ENCODE measurements at places on chromosomes 7 and 10. TPM values are rescaled to one million over a fixed set of nuclear protein-coding genes. Genes with fewer than 3 reads are reported as not detected.

DNA sequence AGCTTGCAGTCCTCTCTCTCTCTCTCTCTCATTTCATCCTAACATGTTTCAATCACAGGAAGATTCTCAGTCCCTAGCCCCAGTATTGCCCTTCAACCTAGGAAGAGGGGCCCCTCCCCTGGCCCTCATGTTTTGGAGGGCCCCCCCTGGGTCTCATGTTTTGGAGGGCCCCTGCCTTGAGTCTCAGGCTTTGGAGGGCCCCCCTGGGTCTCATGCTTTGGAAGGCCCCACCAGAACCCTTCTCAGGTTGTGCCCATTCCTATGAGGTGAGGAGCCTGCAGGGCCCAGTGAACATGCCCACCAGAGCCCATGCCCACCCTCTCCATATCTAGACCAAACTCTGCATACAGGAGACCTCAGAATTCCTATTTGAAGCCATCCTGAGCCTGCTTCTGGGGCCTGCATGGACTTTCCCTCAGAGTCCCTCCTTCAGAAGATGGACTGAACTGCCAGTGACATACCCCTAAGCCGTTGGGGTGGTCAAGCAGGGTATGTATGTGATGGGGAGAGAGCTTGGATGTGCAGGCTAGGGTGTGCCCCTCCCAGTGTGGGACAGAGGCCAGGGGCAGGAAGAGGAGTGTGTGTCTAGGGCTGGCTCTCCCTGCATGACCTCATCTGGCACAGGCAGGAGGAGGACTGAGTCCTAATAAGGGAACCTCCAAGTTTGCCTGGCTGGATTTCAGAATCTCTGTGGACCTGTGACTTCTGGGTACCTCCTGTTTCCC lies 8.1 kb upstream of the VDAC2 start:
- no peak overlapping the region for H3K27ac ChIP-seq
- H3K4me3 ChIP-seq, result no peak overlapping the region
- peaks cover 29% of the 10 kb centered on the region for H3K4me1 ChIP-seq

The TRIM50 gene
- total RNA-seq, result 21.1 TPM

DNA sequence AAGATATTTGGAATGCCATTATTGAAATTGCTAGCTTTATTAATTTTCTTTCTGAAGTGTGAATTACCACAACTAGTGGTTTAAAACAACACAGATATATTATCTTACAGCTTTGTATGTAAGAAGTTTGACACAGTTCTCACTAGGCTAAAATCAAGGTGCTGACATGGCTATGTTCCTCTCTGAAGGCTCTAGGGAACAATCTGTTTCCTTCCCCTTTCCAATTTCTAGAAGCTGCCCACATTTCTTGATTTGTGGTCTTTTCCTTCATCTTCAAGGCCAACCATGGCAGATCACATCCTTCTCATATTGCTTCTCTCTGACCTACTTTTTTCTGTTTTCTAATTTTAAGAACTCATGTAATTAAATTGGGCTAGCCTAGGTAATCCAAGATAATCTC lies 43.3 kb upstream of the SLC26A3 start:
- DNase-seq, result no peak
- peaks cover 17% of the 10 kb centered on the region for H3K27me3 ChIP-seq
- H3K4me1 ChIP-seq, result 0 out of 2 replicates have a peak, but pooled peaks cover 5% of the 10 kb centered on the region
- H3K27ac ChIP-seq, result no peak overlapping the region
- no peaks in the 10 kb centered on the region for H3K36me3 ChIP-seq

The TBXAS1 gene
- 4.0 TPM for total RNA-seq

DNA sequence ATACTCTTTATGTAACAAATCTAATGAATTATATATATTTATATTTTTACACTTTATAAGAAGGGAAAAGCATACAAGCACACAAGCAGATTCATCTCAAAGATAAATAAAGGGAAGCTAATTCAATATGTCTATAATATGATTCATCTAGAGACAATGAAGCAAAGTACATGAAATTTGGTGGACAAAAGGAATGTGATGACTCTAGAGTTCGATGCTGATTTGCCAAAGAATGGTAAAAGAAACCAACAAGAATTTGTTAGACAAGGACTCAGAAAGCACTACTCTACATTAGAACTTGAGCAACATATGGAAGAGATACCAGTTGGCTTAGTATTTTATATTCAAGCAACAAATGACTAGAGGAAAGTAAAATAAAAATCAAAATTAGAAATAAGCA lies 536.5 kb upstream of the TEX47 start:
- H3K27me3 ChIP-seq, result no peaks in the 10 kb centered on the region
- H3K27ac ChIP-seq, result no peak overlapping the region
- H3K36me3 ChIP-seq, result no peaks in the 10 kb centered on the region
- DNase-seq, result no peak
- no peak overlapping the region for H3K4me3 ChIP-seq

- H3K36me3 ChIP-seq, result no peaks in the 10 kb centered on the region
- H3K4me3 ChIP-seq, result no peak overlapping the region
- no peak for DNase-seq
- no peaks in the 10 kb centered on the region for H3K4me1 ChIP-seq
Observed at GRCh38 chr7:114793155-114793845, 128.6 kb upstream of the MDFIC start.

- no peak overlapping the region for H3K27ac ChIP-seq
- H3K27me3 ChIP-seq, result peaks cover 1% of the 10 kb centered on the region
- no peak for DNase-seq
Observed at GRCh38 chr10:69472544-69472943, 21.3 kb downstream of the TSPAN15 start.

- peaks cover 1% of the 10 kb centered on the region for H3K27me3 ChIP-seq
- no peak for DNase-seq
- H3K36me3 ChIP-seq, result no peaks in the 10 kb centered on the region
- no peaks in the 10 kb centered on the region for H3K4me1 ChIP-seq
- H3K27ac ChIP-seq, result no peak overlapping the region
Observed at GRCh38 chr10:24790073-24790472, 66.4 kb upstream of the ARHGAP21 start.

DNA sequence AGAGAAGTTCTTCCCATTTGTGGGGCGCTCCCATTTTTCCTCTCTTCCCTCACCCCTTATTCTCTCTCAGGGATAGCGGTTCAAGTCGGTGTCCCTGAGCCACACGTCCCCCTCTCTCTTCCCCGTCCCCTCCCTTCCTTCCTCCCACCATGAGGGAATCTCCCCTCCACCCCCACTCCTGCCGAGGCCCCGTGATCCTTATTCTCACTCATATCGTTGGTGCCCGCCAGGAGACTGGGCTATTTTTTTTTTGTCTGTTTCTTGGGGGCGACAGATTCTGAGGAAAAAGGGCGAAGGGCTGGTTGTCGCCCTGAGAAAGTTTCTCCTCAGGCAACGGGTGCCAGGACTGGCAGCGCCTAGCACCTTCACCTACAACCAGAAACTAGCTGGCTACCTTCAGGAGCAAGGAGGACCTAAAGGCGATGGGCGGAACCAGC lies 723 bp downstream of the ZCWPW1 start:
- H3K4me1 ChIP-seq, result peaks cover 31% of the 10 kb centered on the region
- H3K27me3 ChIP-seq, result no peaks in the 10 kb centered on the region
- peaks cover 15% of the 10 kb centered on the region for H3K36me3 ChIP-seq
- no peak overlapping the region for H3K27ac ChIP-seq

The DENND2A gene
- not detected for total RNA-seq

- DNase-seq, result peak; percentile 0
- H3K4me3 ChIP-seq, result no peak overlapping the region
- H3K27ac ChIP-seq, result no peak overlapping the region
- H3K27me3 ChIP-seq, result no peaks in the 10 kb centered on the region
Observed at GRCh38 chr7:111409714-111410422, 152.4 kb downstream of the IMMP2L start.

DNA sequence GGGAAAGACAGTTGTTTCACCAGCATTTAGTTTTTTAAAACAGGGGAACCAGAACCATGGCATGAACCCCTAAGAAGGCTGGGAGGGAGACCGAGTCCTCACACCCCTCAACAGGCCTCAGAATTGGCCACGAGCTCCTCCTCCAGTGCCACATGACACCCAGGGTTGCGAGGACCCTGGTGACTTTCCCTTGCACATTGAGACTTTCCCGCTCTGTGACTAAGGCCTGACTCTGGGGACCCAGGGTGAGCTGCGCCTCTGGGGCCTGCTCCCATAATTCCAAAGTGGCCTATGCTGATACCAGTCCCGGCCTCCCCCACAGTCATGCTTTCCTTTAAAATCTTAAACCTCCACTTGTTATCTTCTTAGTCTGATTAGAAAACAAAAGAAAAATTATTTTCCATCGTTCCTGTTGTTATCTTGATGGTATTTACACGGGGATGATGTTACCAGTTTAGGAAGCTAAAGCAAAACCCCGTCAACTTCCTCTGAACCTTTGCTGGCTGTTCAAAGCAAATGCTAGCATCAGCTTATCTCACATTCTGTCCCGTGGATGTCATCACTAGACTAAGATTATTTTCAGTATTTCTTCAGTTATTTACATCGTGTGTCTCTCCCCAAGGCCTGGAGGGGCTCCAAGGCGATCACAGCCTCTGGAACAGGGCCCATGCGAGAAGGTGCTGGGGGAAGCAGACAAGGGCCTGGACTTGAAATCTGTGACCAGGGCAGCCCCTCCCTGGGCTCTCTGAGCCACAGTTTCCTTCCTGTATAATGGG lies 42.1 kb downstream of the FAM53B start:
- H3K27ac ChIP-seq, result no peak overlapping the region
- no peak overlapping the region for H3K4me3 ChIP-seq
- peaks cover 9% of the 10 kb centered on the region for H3K36me3 ChIP-seq
- H3K4me1 ChIP-seq, result peaks cover 2% of the 10 kb centered on the region
- no peaks in the 10 kb centered on the region for H3K27me3 ChIP-seq

The SMARCD3 gene
- total RNA-seq, result 0.62 TPM

DNA sequence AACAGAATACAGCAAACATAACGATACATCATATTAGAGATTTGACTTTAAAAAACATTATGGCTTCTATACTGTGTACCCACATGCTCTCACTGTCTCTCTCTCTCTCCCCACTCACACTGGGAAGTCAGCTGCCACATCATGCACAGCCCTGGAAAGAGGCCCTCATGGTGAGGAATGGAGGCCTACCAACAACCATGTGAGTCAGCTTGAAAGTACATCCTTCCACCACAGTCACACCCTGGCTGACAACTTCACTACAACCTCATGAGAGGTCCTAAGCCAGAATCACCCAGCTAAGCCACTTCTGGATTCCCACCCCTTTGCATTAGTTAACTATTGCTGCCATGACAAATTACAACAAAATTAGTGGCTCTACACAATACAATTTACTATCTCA lies 23.3 kb upstream of the GPR22 start:
- no peak overlapping the region for H3K4me3 ChIP-seq
- DNase-seq, result no peak
- no peaks in the 10 kb centered on the region for H3K4me1 ChIP-seq
- no peaks in the 10 kb centered on the region for H3K36me3 ChIP-seq

DNA sequence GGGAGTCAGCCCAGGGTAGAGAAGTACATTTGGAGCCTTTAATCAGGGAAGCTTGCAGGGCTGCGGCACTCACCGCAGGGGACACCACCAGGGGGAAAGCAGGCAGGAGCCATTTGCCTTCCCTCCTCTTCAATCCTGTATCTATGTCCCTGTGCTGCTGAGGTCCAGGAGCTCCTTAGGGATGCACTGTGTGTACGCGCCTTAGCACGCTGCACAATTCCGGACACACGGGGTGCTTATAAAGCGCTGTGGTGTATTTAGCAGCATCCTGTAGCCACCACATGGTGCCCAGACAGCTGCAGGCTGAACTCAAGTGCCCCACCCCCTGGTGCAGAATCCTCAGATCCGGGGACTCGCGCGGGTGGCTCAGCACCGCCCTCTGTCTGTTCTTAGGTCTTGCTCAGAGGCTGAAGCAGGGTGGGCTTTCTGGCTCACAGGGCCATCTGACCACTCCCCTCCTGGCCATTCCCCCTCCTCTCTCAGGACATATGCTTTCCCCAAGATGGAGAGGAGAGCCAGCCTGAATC lies 421.4 kb downstream of the SDK1 start:
- no peaks in the 10 kb centered on the region for H3K4me1 ChIP-seq
- H3K4me3 ChIP-seq, result no peak overlapping the region
- H3K27ac ChIP-seq, result no peak overlapping the region
- H3K27me3 ChIP-seq, result no peaks in the 10 kb centered on the region
- peak; percentile 17 for DNase-seq

The PKD2L1 gene
- total RNA-seq, result 0.31 TPM

DNA sequence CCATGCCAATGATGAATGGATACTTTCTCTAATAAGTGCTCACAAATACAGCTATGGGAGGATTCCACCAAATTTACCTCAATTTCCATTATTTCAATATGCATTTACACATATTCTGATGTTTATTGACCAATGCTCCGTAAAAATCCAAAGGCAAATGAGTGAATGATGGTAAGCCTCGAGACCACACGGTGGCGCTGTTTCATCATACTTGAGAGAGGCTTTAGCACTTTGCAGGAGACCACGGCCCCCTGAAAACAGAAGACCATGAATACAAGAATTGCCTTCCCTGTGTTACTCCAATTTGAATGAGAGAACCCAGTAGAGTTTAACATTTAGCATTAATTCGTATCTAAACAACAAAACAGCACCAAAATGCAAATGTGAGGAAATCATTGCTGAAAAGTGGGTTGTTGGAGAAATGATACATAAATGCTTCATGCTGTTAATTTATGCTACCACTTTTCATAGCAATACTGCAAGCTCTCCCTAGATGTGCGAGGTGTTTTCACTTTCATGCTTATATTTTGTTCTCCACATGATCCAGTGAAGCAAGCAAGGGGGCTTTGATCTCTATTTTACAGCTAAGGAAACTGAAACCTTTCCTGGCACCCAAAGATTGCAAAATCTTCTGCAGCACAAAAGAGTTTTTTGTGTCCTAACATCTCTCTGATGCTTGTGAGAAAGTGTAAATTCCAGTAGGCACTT lies 35.4 kb downstream of the TRIL start:
- no peaks in the 10 kb centered on the region for H3K27me3 ChIP-seq
- peak overlapping the region; percentile 49 for H3K4me3 ChIP-seq
- DNase-seq, result peak; percentile 82
- peaks cover 28% of the 10 kb centered on the region for H3K4me1 ChIP-seq
- peak overlapping the region; percentile 16 for H3K27ac ChIP-seq

DNA sequence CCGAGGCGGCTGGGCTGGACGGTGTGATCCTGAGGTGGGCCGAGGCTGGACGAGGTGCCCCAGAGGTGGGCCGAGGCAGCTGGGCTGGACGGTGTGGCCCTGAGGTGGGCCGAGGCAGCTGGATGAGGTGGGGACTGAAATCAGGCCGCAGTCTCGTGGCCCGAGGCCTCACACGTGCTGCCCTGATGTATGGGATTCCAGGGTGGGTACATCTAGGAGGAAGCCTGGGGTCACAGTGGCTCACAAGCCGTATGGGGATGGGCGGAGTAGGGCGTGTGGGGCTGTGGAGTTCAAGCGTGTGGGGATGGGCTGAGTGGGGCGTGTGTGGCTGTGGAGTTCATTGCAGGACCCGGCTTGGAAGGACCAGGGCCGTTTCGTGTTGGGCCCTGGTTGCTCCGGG lies 12.5 kb upstream of the NKX6-2 start:
- H3K27me3 ChIP-seq, result peaks cover 43% of the 10 kb centered on the region
- H3K36me3 ChIP-seq, result no peaks in the 10 kb centered on the region
- no peak overlapping the region for H3K27ac ChIP-seq
- DNase-seq, result no peak

The AVPI1 gene
- total RNA-seq, result 39.8 TPM

- H3K27me3 ChIP-seq, result no peaks in the 10 kb centered on the region
- no peak overlapping the region for H3K27ac ChIP-seq
- DNase-seq, result no peak
- H3K4me3 ChIP-seq, result no peak overlapping the region
- H3K4me1 ChIP-seq, result peaks cover 14% of the 10 kb centered on the region
- no peaks in the 10 kb centered on the region for H3K36me3 ChIP-seq
Observed at GRCh38 chr10:93420091-93420490, 62.0 kb downstream of the MYOF start.

Data from HepG2 (cell line).